Putamen (tissue), 1 donor: ENCODE measurements at places on chromosomes 6 and 20.

GRCh38 chr6:90645634-90646033, 58.8 kb upstream of the MAP3K7 start:
- no peak for DNase-seq

DNA sequence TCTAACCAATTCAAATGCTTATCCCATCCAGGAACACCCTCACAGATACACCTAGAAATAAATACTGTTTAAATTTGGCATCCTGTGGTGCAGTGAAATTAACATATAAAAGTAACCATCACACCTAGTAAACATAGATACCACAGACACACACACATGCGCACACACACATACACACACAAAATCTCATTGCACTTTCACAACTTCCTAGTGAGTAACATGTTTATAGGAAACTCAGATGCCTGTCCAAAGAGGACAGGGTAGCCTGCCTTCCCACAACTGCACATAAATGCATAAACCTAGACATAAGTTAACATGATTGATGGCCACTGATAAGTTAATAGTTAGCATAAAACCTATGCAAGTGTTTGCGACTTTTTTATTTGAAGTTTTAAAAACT, 56.8 kb downstream of the LRRC1 start:
- DNase-seq = no peak

DNA sequence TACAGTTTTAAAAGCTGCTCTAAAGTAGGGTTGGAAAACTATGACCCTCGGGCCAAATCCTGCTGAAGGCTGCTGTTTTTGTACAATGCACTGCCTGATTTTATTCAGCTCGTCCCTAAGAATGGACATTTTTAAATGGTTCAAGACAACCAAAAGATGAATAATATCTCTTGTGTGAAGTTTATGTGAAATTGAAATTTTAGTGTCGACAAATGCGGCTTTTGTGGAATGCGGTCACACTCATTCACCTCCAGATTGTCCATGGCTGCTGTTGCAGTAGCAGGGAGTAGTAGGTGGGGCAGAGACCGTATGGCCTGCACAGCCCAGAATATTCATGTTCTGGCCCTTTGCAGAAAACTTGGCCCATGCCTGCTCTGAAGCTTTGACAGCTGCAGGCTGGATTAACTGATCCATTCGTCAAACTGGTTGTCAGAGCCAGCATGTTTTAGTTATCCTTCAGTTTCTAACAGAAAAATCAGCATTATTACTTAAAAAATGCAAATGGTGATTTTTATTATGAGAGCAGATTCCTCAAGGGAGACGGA, 91.6 kb downstream of the PSMG4 start:
- DNase-seq = no peak

- DNase-seq = no peak
Measured at GRCh38 chr6:54173089-54173488, 61.8 kb downstream of the MLIP start.
